Activated naive CD4-positive, alpha-beta T cell treated with anti-CD3 and anti-CD28 coated beads, Interleukin-2, amount 10 ng/mL, durations not matched to agents 7 days and 5 days (primary cell): ENCODE measurements at places on chromosomes 2 and 18.
A peak's percentile ranks its signal among the peaks of the same experiment; 100 is the strongest.

- no peak for DNase-seq
- no peak overlapping the region for H3K27ac ChIP-seq
- peaks cover 15% of the 10 kb centered on the region for H3K27me3 ChIP-seq
- H3K4me1 ChIP-seq: peaks cover 46% of the 10 kb centered on the region
- H3K4me3 ChIP-seq: no peak overlapping the region
These were observed 46.1 kb upstream of the UBE2F start for GRCh38 chr2:237920673-237921072.

- peaks cover 4% of the 10 kb centered on the region for H3K27me3 ChIP-seq
- H3K36me3 ChIP-seq: no peaks in the 10 kb centered on the region
- DNase-seq: no peak
- H3K27ac ChIP-seq: no peak overlapping the region
- no peaks in the 10 kb centered on the region for H3K4me1 ChIP-seq
These were observed 147.7 kb upstream of the SPATS2L start for GRCh38 chr2:200158647-200159356.

DNA sequence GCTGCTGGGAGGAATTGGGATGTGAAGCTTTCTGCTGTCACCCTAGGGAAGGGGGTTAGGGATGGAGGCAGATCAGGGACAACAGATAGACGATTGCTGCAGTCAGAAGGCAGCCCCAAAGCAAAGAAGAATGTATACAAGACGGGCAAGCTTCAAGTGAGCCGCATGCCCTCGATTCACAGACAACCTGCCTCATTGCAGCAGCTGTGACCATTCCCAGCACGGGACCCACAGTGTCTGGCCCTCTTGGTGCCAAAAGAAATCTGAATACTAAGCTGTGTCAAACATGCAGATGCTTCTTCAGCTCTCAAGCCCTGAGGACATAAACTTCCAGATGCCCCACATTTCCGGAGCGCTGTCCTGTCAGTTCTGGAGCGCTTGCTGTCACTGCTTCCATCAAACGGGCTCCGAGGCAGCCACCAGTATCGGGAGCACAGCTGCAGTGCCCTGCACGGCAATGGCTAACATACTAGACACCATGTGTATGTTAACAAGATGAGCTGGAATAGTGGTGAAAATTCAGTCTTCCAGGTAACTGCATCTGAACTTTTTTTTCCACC lies 33.8 kb downstream of the PRELID3A start:
- no peak overlapping the region for H3K27ac ChIP-seq
- H3K4me1 ChIP-seq: no peaks in the 10 kb centered on the region
- H3K27me3 ChIP-seq: no peaks in the 10 kb centered on the region
- H3K4me3 ChIP-seq: no peak overlapping the region

- no peaks in the 10 kb centered on the region for H3K4me1 ChIP-seq
- peaks cover 7% of the 10 kb centered on the region for H3K27me3 ChIP-seq
- no peak overlapping the region for H3K4me3 ChIP-seq
These were observed 111.5 kb downstream of the GALNT3 start for GRCh38 chr2:165682546-165682945.

GRCh38 chr2:170928824-170929685 lies at the start of gene GORASP2:
TSS of gene GORASP2 (plus strand) at chr2:170929253. CDS start at chr2:170929341, 88 bp downstream.
- peaks cover 40% of the 10 kb centered on the region for H3K4me1 ChIP-seq
- peaks cover 23% of the 10 kb centered on the region for H3K36me3 ChIP-seq
- peak within 1 kb of the TSS; percentile 94 for H3K4me3 ChIP-seq
- peak; percentile 99 for DNase-seq

GRCh38 chr2:34991508-34992274 lies 1363.9 kb upstream of the CRIM1 start:
- no peak for DNase-seq
- H3K4me3 ChIP-seq: no peak overlapping the region
- H3K27me3 ChIP-seq: no peaks in the 10 kb centered on the region
- no peak overlapping the region for H3K27ac ChIP-seq
- no peaks in the 10 kb centered on the region for H3K4me1 ChIP-seq
- H3K36me3 ChIP-seq: no peaks in the 10 kb centered on the region

DNA sequence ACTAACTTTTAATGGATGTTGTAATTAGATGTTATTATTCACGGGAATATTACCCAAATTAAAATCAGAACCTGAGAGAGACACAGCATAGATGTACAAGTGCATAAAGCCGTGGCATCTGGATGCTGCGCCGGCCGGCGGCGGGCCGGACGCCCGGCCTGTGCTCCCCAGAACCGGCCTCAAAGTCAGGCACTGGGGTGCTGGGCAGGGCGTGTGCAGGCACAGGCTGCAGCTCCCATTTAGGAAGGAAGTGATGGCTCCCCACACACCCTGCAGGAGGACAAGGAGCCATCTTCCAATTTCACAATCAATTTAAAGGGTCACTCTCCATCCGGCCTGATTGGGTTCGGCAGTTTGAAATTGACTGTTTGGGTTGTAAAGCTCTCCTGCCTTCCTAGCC lies 367.7 kb upstream of the SALL3 start:
- no peak for DNase-seq
- H3K4me1 ChIP-seq: no peaks in the 10 kb centered on the region
- no peaks in the 10 kb centered on the region for H3K27me3 ChIP-seq
- no peak overlapping the region for H3K4me3 ChIP-seq

GRCh38 chr2:174341995-174342685 lies 7.4 kb downstream of the SP9 start:
- H3K27me3 ChIP-seq: peaks cover 77% of the 10 kb centered on the region
- H3K4me3 ChIP-seq: no peak overlapping the region
- H3K4me1 ChIP-seq: peaks cover 44% of the 10 kb centered on the region
- DNase-seq: no peak
